RWPE1 (cell line): ENCODE measurements at places on chromosomes 4 and X.

DNA sequence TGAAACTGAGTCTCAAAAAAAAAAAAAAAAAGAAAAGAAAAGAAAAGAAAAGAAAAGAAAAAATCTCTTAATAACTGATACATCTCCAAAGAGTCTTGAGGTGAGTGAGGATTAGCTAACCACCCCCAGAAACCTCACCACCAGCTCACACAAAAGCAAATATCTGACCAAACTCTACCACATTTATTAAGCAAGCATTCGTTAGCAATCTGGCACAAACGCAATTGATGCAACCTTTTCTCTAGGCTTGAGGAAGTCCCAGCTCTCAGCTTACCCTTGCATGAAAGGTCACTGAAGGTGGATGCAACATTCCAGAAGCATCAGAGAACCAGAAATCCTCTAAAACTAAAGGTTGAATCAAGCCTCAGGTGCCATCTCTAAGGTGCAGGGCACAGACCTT is 231.9 kb upstream of the BCOR start:
- no peak for DNase-seq

DNA sequence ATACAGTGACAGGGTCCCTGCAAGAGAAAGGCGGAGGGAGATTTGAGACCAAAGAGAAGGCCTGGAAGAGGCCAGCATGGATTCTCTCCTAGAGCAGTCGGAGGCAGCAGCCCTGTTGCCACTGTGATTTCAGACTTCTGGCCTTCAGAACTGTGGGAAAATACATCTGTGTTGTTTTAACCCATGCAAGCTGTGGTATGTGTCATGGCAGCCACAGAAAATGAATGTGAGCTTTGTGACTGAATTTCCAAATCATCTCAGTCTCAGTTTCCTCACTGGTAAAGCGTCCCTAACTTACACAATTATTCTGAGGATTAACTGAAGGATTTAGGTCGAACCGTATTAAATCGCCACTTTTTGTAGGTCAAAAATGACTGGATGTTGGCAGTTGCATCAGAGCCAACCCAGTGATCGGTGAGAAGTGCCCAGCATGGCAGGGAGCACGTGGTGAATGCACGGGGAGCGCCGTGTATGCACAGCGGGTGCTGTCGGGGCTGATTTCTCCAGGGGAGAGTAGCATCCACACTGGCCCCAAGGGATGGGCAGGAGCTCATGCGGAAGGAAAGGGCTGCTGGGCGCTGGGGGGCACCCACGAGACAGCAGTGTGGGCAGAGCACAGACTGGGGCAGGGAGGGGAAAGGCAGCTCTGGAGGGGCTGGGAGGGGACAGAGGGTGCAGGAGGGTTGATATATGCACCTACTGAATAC is 23.8 kb upstream of the NSG1 start:
- no peak for DNase-seq

- no peak for DNase-seq
Measured at GRCh38 chrX:1102786-1103185, 109.7 kb downstream of the CRLF2 start.

DNA sequence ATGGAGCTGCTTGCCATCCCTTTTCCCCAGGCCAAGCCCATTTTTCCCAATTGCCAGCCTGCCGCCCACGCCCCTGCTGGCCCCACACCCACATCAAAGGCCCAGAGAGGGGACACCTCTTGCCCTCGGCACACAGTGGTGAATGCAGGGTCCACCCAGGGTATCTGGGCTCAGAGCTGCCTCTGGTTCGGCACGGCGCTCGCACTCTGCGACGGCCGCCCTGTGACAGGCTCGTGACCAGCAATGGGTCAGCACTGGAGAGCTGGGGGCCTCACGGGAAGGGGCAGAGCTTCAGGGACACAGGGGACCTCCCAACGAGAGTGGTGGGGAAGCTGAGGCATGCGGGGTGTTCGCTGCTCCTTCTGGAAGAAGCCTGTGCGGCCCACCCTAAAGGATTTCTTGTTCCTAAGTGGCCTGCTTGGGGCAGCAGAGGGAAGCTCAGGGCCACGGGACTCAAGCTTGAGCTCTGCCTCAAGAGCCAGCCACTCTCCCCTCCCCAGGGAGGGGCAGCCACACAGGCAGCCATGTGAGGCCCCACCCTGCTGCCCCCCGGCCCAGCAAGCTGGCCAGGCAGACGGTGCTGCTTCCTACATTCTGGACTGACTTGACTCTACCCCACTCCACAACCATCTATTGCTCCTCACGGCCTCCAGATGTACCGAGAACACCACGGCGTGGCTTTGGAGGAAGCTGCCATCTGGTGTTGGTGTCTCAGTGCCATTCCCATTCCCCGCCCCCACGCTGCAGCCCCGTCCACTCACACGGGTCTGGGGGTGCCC is 73.7 kb downstream of the ABLIM2 start:
- no peak for DNase-seq

GRCh38 chrX:2266445-2267349 is 234.1 kb downstream of the DHRSX start:
- no peak for DNase-seq

- DNase-seq = no peak
Measured at GRCh38 chr4:172035562-172035961, 222.4 kb downstream of the GALNTL6 start.

- no peak for DNase-seq
Measured at GRCh38 chr4:128649575-128650205, 159.8 kb upstream of the JADE1 start.

GRCh38 chr4:38785041-38785790 is 2.4 kb upstream of the TLR10 start:
- DNase-seq = no peak

- no peak for DNase-seq
Measured at GRCh38 chr4:59969909-59970308, 1230.2 kb upstream of the ADGRL3 start.

- DNase-seq = peak; percentile 28
Measured at GRCh38 chr4:129350834-129351721, 255.1 kb downstream of the C4orf33 start.

DNA sequence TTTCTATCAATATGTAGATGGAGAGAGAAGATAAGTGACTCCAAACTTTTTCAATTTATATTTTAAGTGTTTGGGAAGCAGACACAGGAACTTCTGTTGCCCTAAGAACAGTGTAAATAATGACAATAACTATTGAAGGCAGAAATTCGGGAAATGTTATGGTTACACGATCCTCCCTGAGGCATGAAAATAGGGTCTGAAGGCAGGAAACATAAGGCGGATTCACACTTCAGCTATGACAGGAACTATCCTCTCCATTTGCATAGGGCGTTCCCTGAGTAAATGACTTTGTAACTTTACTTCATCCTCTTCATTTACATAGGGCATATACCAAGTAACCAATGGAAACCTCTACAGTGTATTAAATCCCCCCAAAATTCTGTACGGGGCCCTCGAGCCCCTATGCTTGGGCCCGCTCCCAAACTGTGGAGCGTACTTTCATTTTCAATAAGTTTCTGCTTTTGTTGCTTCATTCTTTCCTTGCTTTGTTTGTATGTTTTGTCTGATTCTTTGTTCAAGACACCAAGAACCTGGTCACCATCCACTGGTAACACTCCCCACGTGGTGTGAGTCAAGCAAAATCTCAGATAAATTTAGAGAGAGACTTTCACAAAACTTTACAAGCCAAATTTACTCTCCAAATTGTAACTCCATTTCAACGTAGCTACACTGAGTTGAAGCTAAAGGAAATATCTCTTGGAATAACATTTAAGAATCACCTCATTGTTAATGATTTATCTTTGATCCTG is 2504.3 kb downstream of the ARAP2 start:
- DNase-seq = no peak

GRCh38 chr4:169096221-169096620 is 86.2 kb upstream of the CBR4 start:
- DNase-seq = no peak
